RPMI8226 (cell line): ENCODE measurements at places on chromosomes 6 and 20.

DNA sequence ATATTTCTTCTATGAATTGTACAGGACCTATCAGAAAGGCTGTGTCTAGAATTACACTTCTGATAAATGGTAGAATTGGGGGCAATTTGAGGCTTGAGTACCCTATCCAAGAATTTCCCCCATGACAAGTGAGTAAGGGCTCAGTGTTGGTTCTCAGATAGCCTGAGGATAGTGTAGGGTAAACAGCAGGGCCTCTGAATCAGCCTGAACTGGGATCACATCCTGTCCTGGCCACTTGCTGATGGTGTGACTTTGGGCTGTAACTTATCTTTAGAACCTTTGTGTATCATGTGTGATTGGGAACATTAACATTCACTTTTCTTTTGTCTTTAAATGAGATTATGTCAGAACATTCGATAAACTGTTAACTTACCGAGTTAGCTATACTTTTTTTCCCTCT is 151.0 kb downstream of the CLIC5 start:
- DNase-seq = no peak

GRCh38 chr6:93554018-93554417 is 134.7 kb upstream of the EPHA7 start:
- DNase-seq = no peak

- peak; percentile 8 for DNase-seq
These were observed 9.4 kb upstream of the NCOA7 start for GRCh38 chr6:125781314-125781868.

DNA sequence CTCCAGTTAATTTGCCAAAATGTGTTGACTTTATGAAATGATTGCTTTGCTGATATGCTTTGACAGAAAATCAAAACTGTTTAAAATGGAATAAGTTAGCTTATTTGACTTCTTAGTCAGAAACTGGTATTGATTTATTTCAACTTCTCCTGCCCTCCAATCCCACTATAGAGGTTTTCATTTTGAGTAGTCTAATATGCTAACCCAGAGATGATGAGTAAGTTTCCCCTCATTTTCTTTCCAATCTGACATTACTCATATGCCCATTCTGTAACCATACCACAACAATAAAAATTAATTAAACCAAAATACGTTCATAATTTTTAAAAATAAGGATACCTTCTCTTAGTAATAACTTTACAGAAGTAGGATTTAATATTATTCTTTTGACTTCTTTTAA is 78.8 kb downstream of the COL19A1 start:
- DNase-seq = no peak

- no peak for DNase-seq
These were observed 123.8 kb downstream of the RFPL4B start for GRCh38 chr6:112470950-112471349.

GRCh38 chr6:150689900-150690590 is 90.4 kb downstream of the PLEKHG1 start:
- DNase-seq = no peak

DNA sequence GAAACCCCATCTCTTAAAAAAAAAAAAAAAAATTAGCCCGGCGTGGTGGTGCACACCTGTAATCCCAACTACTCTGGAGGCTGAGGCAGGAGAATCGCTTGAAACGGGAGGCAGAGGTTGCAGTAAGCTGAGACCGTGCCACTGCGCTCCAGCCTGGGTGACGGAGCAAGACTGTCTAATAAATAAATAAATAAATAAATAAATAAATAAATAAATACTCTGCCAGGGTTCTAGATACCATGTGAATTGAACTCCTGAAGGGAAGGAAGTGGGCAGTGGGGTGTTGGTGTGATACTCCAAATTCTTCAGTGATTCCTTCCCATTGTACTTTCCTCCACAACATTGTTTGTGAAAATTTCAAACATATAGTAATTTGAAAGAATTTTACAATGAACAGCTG is 100.5 kb downstream of the PLCB4 start:
- no peak for DNase-seq

DNA sequence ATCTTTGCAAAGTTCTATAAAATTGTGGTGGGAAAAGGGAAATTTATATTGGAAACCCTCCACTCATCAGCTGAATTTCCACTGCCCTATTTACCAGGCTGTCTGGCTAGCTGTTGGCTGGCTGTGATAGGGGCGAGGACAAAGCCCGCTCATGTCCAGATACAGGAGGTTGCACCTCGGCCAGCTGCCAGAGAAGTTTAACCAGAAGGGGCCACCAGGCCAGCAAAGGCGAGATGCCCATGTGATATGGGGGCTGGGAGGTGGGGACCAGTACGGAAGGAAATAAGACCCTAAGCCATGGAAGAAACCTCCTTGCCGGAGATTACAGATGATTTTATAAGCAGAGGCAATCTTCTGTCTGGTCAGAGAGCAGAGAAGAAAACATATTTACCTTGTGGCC is 143.8 kb downstream of the FNDC1 start:
- no peak for DNase-seq
